Stimulated activated CD4-positive, alpha-beta T cell treated with anti-CD3 and anti-CD28 coated beads, Interleukin-15, amount 100 ng/mL, for 1 hour (primary cell): ENCODE measurements at places on chromosomes 4 and X.

GRCh38 chr4:184163813-184164212 is 53.9 kb downstream of the ENPP6 start:
- no peak for DNase-seq

DNA sequence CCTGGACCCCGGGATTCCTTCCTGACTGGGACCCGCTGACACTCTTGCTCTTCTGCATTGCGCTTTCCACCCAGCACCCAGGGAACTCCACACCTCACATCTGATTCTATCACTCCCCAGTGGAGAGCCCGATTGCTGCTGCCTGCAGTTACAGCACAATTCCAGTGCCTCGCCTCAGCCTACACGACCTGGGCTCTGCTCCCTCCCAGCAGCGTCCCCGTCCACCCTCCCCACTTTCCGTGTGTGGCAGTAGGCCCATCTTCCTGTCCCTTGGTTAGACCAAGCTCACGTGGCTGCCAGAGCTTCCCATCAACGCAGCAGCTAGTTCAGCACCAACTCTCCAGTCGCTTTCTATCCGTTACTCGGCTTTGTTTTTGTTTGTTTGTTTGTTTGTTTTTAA is 66.6 kb upstream of the SORBS2 start:
- no peak for DNase-seq

GRCh38 chr4:155497306-155497705 is 120.5 kb upstream of the MAP9 start:
- DNase-seq: no peak

DNA sequence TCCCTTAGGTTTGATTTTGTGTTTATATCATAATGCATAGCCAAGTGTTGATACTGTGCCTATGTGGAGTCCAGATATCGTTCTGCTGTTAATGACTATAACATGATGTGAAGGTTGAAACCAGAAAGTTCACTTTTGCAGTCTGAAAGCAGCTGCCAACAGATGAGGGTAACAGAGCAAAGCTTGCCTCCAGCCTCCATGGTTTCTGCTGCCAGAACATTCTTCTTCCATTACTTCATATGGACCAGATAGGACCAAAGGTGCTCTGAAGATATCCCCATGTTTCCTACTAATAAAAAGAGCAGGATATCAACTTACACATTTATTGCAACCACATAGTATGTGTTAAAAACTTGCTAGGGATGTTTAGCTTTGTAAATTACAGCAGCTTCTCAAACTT is 394.1 kb downstream of the SPRY1 start:
- DNase-seq: no peak

DNA sequence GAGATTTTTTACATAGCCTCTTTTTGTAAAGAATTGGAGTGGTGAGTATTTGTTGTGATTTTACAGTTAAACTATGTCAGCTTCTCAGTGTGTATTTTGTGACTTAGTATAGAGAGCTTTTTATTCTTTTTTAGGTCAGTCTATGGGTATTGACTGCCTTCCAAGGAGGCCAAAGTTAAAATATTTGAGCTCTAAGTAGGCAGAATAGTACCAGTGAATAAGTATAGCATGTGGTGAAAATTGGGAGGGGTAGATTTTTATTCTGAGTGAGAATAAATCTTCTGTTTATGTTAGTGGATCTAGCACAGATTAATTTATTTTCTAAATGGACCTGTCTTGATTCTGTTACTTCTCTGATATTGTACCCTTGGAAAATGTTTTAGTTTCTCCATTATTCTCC is 37.5 kb downstream of the HERC3 start:
- DNase-seq: no peak

DNA sequence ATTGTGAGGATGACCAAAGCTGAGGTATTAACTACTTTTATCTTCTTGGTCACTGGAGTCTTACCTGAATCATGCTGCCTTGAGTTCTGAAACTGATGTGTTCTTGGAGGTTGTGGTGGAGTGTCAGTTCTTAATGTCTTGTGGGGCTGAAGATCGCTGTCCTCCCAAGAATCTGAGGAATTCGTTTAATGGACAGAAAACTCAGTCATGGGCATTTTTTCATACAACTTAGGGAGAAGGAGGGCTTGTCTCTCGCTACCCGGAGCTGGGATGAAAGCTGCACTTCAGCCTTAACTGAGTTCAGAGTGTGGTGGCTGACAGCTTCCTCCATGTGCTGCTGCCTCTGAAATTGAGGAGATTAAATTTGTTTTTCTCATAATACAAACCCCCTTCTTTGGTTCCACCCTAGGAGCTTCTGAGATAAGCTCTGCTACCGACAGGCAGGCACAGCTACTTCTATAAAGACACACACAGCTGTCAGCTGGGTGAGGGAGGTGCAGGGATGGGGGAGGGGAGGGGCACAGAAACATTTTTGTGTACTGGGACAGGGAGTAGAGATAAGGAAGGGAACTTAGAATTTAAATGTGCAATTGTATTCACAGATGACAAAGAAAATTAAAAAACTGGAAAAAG is 30.8 kb downstream of the RBBP7 start:
- no peak for DNase-seq
